SJCRH30 (cell line): ENCODE measurements at places on chromosomes 3 and 15. TPM values are rescaled to one million over a fixed set of nuclear protein-coding genes. Genes with fewer than 3 reads are reported as not detected.

Gene ADAMTSL3
- 0.05 and 0.22 TPM in 2 replicates for total RNA-seq

Gene SLC26A6
- total RNA-seq, result 14.8 and 18.9 TPM in 2 replicates

Gene DNAJB8
- total RNA-seq, result not detected in 2 replicates

Gene TMEM207
- total RNA-seq, result not detected in 2 replicates

Gene ST3GAL6
- total RNA-seq, result 17.1 and 17.6 TPM in 2 replicates

Gene BSN
- 0.08 and 0.14 TPM in 2 replicates for total RNA-seq
